ENCODE measurements at places on chromosomes 7 and 10.

GRCh38 chr10:127012769-127013152 lies 107.5 kb downstream of the DOCK1 start:
- DNase-seq, result no peak

GRCh38 chr7:127937066-127937680 lies 94.1 kb downstream of the LRRC4 start:
- DNase-seq, result no peak

DNA sequence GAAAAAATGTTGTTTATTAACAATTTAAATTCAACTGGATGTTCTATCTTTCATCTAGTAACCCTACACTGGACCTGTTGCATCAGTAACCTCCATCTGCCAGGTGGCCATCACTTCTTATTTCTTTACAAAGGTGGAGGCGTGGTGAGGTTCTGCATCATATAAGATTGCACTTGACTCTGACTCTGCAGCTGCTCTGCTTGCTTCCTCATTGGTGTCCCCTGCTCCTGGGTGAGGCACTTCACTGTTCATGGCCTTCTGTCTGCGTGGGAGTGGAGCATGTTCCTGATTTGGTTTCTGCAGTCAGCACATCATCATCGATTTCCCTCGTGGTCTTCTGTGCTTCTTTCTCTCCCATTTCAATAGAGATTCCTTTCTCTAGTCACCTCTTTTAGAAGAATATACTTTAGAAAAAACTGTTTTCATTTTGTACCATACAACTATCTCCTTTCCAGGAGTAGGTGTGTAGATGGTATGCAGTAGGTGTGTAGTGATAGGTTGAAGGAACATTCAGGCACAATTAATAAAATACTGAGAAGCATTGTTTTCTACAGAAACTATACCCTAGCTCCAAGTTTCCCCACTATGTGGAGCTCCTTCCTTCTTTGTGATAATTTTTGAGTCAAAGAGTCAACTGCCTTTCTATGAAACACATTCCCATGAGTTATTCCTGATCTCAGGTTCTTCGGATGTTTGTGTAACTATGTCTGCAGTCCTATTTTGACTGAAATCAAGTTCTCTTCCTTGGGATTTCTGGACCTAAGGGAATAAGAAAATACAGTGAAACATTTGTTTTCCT lies 231.7 kb upstream of the CNTNAP2 start:
- DNase-seq, result no peak

- DNase-seq, result peak; percentile 51
Observed at GRCh38 chr7:150716368-150716767, at the start of gene GIMAP1. GIMAP1 (plus strand) TSS chr7:150716613; CDS start chr7:150719048, 2,435 bp downstream.

GRCh38 chr7:158818325-158819213 lies 10.7 kb downstream of the ESYT2 start:
- DNase-seq, result peak; percentile 88

DNA sequence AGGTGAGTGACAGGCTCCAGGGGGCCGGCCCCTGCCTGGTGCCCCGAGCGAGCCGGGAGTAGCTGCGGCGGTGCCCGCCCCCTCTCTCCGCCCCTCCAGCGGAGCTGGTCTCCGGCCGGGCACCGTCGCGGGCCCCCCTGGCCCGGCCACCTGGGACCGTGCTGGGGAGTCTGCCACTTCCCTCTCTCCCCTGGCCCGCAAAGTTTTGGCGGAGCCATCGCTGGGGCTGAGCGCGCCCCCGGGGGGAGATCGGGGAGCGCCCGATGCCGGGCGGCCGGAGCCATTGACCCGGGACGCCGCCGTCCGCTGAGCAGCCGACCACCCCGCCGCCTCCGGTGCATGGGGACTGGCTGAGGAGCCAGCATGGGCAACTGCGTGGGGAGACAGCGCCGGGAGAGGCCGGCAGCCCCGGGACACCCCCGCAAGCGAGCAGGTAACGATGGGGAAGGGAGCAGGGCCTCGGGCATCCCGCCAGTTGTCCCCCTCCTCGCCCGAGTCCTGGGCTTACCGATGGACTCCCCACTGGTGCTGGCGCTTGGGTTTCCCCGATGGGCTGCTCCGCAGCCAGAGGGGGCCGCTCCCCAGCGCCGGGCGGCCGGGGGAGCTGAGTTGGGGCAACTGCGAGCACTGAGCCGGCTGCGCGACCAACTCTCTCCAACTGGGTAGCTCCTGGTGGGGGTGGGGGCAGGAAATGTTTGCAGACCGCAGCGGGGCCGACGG lies at the start of gene UBTD1:
Gene UBTD1 (plus strand): TSS at position 84 of the 720 bp plus-strand sequence. CDS start 280 bp downstream, at position 364.
- DNase-seq, result no peak

- no peak for DNase-seq
Observed at GRCh38 chr10:93392121-93392520, 90.0 kb downstream of the MYOF start.

DNA sequence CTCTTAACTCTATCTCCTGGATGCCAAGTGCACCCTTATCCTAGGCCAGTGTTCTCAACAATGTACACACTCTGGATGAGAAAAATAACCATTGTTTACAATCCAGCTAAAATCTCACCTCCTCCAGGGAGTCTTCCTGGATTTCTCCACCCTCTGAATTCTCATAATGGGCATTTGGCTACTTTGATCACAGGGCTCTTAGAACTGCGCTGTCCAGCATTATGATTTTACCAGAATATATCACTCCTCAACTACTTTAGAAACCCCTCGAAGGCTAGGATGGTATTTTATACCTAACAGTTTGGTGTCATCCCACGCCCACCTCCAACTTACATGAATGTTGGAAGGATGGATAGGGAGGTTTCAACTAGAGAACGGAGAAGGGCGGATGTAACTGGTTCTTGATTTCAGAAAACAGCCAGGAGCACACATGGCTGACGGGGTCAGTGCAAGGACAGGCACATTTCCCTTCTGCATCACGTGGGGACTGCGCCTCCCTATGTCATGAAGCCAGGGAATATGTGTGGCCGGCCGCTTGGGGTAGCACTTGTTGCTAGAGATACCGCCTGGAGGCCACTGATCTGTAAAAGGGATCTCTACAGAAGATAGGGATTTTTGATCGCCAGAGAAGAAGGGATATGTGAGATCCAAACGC lies 1.2 kb upstream of the ATP6V0E2 start:
- peak; percentile 44 for DNase-seq

GRCh38 chr7:115047958-115048720 lies 126.2 kb downstream of the MDFIC start:
- DNase-seq, result no peak

DNA sequence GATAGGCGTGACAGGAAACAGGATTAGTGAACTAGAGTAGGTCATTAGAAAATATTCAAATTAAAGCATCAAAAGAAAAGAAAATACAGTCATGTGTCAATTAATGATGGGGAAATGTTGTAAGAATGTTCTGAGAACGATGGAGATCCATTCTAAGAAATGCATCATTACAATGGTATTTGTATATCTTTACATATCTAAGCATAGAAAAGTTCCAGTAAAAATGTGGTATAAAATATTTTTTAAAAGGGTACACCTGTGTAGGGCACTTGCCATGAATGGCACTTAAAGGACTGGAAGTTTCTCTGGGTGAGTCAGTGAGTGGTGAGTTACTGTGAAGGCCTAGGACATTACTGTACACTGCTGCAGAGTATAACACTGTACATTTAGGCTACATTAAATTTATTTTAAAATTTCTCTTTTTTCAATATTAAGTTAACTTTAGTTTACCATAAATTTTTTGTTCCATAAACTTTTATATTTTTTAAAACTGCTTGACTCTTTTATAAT lies 282.5 kb downstream of the BMPER start:
- no peak for DNase-seq

- no peak for DNase-seq
Observed at GRCh38 chr7:101133621-101134398, 6.9 kb downstream of the SERPINE1 start.

- DNase-seq, result no peak
Observed at GRCh38 chr10:86401588-86402282, 35.1 kb upstream of the GRID1 start.

DNA sequence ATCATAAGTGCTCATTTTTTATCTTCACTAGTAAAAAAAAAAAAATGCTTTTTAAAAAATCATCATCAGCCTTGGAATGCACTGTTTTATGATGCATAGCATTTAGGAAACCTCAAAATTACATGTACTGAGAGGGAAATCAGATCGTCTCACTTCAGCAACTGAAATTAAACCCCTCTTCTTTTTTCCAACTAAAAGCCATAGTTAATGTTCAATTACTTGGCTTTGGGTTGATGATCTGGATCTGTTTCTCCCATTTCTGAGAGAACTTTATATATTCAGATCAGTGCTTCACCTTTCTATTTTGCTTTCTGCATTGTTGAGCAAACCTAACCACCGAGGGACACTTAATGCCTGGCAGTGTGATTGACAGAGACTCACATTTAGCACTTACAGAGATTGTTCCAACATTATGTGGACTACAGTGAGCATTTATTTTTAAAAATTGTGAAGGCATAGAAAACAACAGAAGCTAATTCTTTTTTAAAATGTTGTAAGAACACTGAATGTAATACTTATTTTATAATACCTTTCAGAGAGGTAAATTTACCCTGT lies 678.4 kb downstream of the PHTF2 start:
- no peak for DNase-seq

- no peak for DNase-seq
Observed at GRCh38 chr7:37928878-37929277, 8.4 kb downstream of the EPDR1 start.

GRCh38 chr10:12510984-12511383 lies 161.6 kb downstream of the CAMK1D start:
- DNase-seq, result no peak

- no peak for DNase-seq
Observed at GRCh38 chr10:97102441-97102840, 83.3 kb downstream of the SLIT1 start.

GRCh38 chr10:33055625-33056024 lies 97.6 kb upstream of the ITGB1 start:
- no peak for DNase-seq

DNA sequence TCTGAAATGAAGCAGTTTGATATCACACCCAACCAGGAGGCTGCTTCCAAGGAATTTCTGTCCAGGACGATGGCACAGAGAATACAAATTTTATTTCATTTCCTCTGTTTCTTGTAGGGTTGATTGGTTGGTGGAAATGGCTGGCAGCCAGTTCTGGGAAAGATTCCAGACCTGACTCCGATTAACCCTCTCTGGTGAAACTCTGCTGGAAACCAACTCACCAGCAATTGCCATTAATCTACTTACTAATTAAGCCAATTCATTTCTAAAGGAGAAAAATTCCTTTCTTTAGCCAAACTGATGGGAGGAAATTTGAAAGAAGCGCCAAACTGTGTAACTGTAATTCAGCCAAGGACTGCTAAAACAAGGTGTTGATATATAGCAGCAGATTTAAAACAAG lies 10.7 kb downstream of the PTF1A start:
- DNase-seq, result no peak

DNA sequence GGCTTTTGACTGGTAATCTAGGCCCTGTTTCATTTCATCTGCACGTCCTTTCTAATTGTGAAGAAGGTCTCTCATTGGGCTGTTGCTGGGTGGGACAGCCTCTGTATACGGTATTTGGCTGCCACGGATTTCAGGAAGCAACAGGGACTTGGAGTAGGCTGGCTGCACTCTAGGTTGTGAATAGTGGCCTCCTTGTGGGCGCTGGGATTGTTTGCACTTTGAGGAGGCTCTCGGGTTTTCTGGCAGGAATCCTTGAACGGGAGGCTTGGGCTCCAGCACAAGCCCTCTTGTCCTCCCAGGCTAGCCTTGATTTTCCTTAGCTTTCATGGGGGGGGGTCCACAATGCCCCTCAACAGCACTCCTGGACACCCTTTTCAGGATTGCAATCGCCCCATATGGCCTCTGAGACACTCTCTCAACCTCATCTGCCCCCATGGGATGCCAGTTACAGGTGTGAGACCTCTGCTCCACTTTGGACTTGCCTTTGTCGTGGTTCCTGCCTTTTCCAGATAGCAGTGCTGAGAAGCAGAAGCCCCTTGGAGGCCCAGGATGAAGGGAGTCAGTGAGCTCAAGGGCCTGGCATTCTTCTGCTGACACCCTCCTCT lies 33.9 kb upstream of the ZNF273 start:
- no peak for DNase-seq

- DNase-seq, result no peak
Observed at GRCh38 chr7:1709900-1710299, 39.8 kb downstream of the ELFN1 start.

GRCh38 chr7:12709726-12710502 lies 22.5 kb downstream of the ARL4A start:
- no peak for DNase-seq

DNA sequence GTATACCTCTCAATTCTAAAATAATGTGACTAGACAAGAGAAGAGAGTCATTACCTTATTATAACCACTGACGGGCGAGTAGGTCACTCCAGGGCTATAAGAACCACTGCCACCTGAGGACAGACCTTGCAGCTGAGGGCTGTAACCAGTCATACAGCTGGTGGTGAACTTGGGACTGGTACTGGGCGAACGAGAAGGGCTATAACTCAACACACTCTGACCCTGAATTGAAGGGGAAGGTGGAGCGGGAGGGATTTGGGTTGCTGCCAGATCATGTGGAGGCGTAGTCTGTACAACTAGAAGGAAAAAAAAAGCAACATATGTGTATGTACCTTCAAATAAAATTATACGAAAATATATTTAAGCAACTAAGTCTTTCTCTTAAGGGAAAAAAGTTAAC lies 3.4 kb downstream of the TMEM209 start:
- DNase-seq, result no peak

DNA sequence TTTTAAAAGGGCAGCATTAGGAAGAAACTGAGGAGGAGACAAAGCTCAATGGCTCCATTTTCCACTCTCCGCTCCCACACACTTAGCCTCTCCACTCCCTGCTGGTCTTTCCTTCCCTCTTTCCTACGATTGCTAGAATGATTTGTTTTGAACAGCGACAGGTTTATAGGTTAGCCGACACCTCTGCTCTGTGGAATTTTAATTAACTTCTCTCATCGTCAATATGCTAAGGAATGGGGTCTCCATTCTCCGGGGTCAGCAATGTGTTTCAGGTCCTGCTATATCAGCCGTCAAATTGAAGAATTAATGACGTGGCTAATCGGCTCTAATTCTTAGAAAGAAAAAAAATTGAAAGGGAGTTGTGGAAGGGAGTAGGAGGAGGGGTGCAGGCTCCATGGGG lies 28.9 kb downstream of the FBXW4 start:
- DNase-seq, result no peak
